ENCODE measurements at places on chromosomes 12 and 14. TPM values are rescaled to one million over a fixed set of nuclear protein-coding genes. Genes with fewer than 3 reads are reported as not detected.

The MFAP5 gene
- 3.5 TPM for polyA plus RNA-seq

The LYZ gene
- polyA plus RNA-seq = 26.9 TPM

The FAM181A gene
- polyA plus RNA-seq = not detected

The PRB2 gene
- polyA plus RNA-seq = not detected

The RNFT2 gene
- 8.0 TPM for polyA plus RNA-seq

The RPS26 gene
- 405 TPM for polyA plus RNA-seq

The STAB2 gene
- 1.1 TPM for polyA plus RNA-seq

The NAV3 gene
- 10.5 TPM for polyA plus RNA-seq

The RPS6KL1 gene
- polyA plus RNA-seq = 1.7 TPM

The ACRBP gene
- 6.6 TPM for polyA plus RNA-seq

The HECTD1 gene
- 179 TPM for polyA plus RNA-seq

The ANKRD33 gene
- 0.48 TPM for polyA plus RNA-seq

The SOX5 gene
- 7.5 TPM for polyA plus RNA-seq

The RPGRIP1 gene
- polyA plus RNA-seq = 0.74 TPM

The ORMDL2 gene
- 28.1 TPM for polyA plus RNA-seq

The KRT83 gene
- polyA plus RNA-seq = not detected

The CRACR2A gene
- polyA plus RNA-seq = 1.8 TPM

The ERP27 gene
- polyA plus RNA-seq = 25.4 TPM

The GARIN6 gene
- 0.07 TPM for polyA plus RNA-seq

The NEDD8 gene
- 230 TPM for polyA plus RNA-seq

The KCNC2 gene
- polyA plus RNA-seq = 0.79 TPM

The AQP5 gene
- polyA plus RNA-seq = 2.8 TPM

The USP15 gene
- 51.2 TPM for polyA plus RNA-seq

The HOTAIR gene
- 2.2 TPM for polyA plus RNA-seq

The TAS2R20 gene
- polyA plus RNA-seq = 4.1 TPM

The E2F7 gene
- polyA plus RNA-seq = 9.3 TPM

The APOF gene
- polyA plus RNA-seq = 0.11 TPM

The ABCC9 gene
- 23.2 TPM for polyA plus RNA-seq

The BEGAIN gene
- 1.2 TPM for polyA plus RNA-seq

The ARHGEF40 gene
- 79.2 TPM for polyA plus RNA-seq

The LIN7A gene
- polyA plus RNA-seq = 18.3 TPM

The AMN gene
- polyA plus RNA-seq = 32.7 TPM

The SLC38A6 gene
- 18.0 TPM for polyA plus RNA-seq
